ENCODE measurements at places on chromosomes 16 and 17.

- H3K4me1 ChIP-seq: no peaks in the 10 kb centered on the region
- no peaks in the 10 kb centered on the region for H3K27me3 ChIP-seq
- H3K36me3 ChIP-seq: no peaks in the 10 kb centered on the region
- DNase-seq: no peak
- no peak within 1 kb of the TSS for H3K4me3 ChIP-seq
These were observed at the start of gene TAC4 for GRCh38 chr17:49848019-49848473. TAC4 (minus strand) TSS chr17:49848069; CDS start chr17:49848017, 52 bp downstream.

- no peaks in the 10 kb centered on the region for H3K27me3 ChIP-seq
- H3K4me1 ChIP-seq: peaks cover 5% of the 10 kb centered on the region
- H3K4me3 ChIP-seq: no peak overlapping the region
- DNase-seq: no peak
These were observed 33.5 kb upstream of the ARL6IP1 start for GRCh38 chr16:18834864-18835263.

DNA sequence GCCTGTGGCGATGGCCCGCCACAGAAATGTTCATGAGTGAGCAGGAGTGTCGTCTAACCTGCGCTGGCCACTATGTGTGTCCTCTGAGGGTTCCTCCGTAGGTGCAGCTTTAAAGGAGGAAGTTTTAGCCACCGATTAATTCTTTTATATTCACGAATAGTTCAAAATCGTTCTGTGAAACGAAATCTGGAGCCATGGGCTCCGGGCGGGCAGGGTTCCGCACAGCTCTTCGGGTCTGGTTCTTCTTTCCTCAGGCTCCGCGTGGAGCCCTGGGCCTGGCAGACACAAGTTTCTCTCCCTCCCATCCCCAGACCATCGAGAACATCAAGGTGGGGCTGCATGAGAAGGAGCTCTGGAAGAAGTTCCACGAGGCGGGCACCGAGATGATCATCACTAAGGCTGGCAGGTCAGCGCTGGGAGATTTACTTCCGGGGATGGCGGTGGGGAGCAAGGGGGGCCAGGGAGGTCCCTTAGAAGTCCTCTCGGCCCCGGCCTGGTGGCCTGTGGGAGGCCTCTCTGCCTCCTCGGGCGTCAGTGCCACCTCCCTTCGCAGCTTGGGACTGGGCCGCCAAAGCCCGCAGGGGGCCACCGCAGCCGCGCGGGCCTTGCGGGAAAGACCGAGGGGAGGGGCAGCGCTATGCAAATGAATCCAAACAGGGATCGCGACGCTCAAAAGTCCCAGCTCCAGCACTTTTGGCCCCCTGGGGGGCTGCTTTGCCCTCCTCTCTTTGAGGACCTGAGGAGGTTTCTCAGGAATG, 5.2 kb downstream of the TBX4 start:
- no peaks in the 10 kb centered on the region for H3K36me3 ChIP-seq
- H3K4me1 ChIP-seq: peaks cover 14% of the 10 kb centered on the region
- H3K27me3 ChIP-seq: peaks cover 68% of the 10 kb centered on the region
- H3K4me3 ChIP-seq: no peak overlapping the region
- DNase-seq: no peak

- H3K27me3 ChIP-seq: no peaks in the 10 kb centered on the region
- no peaks in the 10 kb centered on the region for H3K4me1 ChIP-seq
- no peak for DNase-seq
- no peaks in the 10 kb centered on the region for H3K36me3 ChIP-seq
These were observed 13.5 kb downstream of the CD300LF start for GRCh38 chr17:74699236-74699635.

DNA sequence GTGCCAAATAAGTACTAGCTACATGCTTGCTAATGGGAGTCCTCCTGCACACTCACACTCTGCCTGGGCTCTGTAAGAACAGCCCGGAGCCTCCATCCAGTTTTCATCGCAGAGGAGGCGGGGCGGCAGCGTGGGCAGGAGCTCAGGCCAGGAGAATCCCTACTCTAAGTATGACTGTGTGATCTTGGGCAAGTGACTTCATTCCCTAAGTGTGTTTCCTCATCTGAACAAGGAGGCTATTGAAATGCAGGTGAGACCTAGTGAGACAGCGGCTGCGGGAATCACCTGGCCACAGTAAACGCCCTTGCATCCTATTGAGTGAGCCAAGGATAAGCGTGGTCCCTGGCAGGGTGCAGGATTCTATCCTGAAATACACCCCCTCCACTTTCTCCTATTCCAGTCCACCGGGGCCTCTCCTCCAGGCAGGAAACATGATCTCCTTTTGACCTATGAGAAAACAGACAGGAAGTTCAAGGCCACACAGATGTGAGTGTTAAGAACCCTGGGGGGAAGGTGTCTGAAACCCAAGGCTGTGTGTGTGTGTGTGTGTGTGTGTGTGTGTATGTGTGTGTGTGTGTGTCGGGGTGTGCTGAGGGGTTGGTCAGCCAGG, 5.2 kb upstream of the RAI1 start:
- no peak overlapping the region for H3K4me3 ChIP-seq
- H3K27me3 ChIP-seq: no peaks in the 10 kb centered on the region
- no peaks in the 10 kb centered on the region for H3K36me3 ChIP-seq

- H3K27me3 ChIP-seq: no peaks in the 10 kb centered on the region
- no peaks in the 10 kb centered on the region for H3K4me1 ChIP-seq
- H3K36me3 ChIP-seq: no peaks in the 10 kb centered on the region
- H3K4me3 ChIP-seq: no peak overlapping the region
These were observed 44.5 kb downstream of the LAT start for GRCh38 chr16:29029168-29029994.

- peaks cover 26% of the 10 kb centered on the region for H3K27me3 ChIP-seq
- no peaks in the 10 kb centered on the region for H3K36me3 ChIP-seq
- peak within 1 kb of the TSS; percentile 100 for H3K4me3 ChIP-seq
These were observed at the start of gene DPH1 for GRCh38 chr17:2029911-2030778. DPH1 (plus strand) TSS chr17:2030153; CDS start chr17:2030170, 17 bp downstream.

DNA sequence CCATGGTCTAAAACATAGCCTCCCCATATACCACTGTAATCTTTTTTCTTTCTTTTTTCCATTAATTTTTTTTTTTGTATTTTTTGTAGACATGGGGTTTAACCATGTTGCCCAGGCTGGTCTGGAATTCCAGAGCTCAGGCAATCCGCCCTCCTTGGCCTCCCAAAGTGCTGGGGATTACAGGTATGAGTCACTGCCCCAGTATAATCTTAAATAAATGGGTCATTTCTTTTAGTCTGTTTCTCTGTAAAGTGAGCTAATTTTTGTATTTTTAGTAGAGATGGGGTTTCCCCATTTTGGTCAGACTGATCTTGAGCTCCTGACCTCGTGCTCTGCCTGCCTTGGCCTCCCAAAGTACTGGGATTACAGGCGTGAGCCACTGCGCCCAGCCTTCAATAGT, 5.7 kb upstream of the NME1 start:
- no peak overlapping the region for H3K4me3 ChIP-seq
- no peak for DNase-seq
- H3K27ac ChIP-seq: no peak overlapping the region
- H3K27me3 ChIP-seq: no peaks in the 10 kb centered on the region

GRCh38 chr16:53785916-53786315, 82.0 kb downstream of the FTO start:
- H3K36me3 ChIP-seq: no peaks in the 10 kb centered on the region
- no peaks in the 10 kb centered on the region for H3K27me3 ChIP-seq
- no peak overlapping the region for H3K4me3 ChIP-seq
- DNase-seq: no peak

GRCh38 chr16:88130681-88131080, 179.4 kb downstream of the BANP start:
- no peak overlapping the region for H3K27ac ChIP-seq
- DNase-seq: no peak
- no peak overlapping the region for H3K4me3 ChIP-seq
- H3K36me3 ChIP-seq: no peaks in the 10 kb centered on the region

DNA sequence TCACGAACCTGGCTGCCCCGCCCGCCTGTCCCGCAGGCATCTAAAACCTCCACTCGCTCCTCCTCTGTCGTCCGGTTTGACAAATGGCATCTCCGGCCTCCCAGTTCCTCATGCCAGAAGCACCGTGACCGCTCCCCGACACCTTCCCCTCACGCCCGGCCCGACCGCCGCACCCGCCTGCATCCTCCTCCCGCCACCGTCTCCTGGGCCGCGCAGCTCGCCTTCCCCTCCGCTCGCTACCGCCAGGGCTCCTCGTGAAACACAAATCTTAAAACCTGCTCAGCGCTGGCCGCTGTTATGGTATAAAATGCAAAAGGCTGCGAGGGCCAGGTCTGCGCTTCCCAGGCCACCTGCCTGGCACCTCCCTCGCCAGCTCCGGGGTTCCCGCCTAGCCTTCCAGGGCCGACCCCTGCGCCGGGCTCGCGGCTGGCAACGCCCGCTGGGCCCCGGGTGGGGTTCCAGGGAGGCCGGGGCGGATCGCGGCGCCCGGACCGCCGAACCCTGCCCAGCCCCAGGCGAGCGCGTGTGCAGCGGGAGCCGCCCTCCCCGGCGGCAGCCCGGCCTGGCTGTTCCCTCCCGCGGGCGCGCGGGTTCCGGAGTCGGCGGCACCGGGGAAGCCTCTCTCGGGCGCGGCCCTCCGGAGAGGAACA, 488 bp downstream of the SPSB3 start:
- no peaks in the 10 kb centered on the region for H3K36me3 ChIP-seq
- no peaks in the 10 kb centered on the region for H3K27me3 ChIP-seq
- H3K27ac ChIP-seq: peak overlapping the region; percentile 88
- peak; percentile 45 for DNase-seq

DNA sequence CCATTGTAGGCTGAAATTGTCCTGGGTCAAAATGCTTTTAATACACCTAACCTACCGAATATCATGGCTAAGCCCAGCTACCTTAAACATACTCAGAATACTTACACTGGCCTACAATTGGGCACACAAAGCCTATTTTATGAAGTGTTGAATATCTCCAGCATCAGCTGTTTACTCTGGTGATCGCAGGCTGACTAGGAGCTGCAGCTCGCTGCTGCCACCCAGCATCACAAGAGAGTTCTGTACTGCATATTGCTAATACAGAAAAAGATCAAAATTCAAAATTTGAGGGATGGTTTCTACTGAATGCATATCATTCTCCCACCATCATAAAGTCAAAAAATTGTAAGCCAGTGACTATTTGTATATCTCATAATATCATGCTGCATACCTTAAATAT, 55.3 kb downstream of the ULK2 start:
- no peaks in the 10 kb centered on the region for H3K36me3 ChIP-seq
- H3K4me1 ChIP-seq: no peaks in the 10 kb centered on the region
- no peak overlapping the region for H3K4me3 ChIP-seq
- no peak for DNase-seq
- no peak overlapping the region for H3K27ac ChIP-seq

DNA sequence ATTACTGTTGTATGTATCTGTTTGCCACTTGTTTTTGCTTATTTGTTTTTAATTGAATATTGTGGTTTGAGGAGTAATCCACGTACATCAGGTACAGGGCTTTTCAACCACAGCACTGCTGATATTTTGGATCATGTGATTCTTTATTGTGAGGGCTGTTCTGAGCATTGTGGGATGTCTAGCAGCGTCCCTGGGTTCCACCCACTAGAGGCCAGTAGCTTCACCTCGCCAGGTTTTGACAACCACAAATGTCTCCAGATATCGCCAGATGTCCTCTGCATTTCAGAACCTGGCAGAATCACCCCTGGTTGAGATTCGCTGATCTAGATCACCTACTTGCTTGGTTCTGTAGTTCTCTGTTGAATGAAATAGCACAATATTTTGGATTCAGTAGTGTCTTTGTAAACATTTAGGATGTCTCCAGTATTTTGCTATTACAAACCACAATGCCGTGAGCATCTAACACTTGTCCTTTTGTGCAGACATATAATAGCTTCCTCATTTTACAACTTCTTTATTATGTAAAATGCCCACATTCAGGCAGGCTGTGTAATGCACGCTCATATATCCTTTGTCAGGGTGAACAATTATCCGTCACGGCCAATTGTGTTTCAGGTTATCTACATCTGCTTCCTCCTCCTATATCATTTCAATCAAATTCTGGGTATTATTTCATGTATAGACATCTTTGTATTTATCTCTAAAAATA, 380.3 kb downstream of the SNX29 start:
- no peak for DNase-seq
- H3K36me3 ChIP-seq: no peaks in the 10 kb centered on the region
- no peaks in the 10 kb centered on the region for H3K4me1 ChIP-seq
- H3K27ac ChIP-seq: no peak overlapping the region

DNA sequence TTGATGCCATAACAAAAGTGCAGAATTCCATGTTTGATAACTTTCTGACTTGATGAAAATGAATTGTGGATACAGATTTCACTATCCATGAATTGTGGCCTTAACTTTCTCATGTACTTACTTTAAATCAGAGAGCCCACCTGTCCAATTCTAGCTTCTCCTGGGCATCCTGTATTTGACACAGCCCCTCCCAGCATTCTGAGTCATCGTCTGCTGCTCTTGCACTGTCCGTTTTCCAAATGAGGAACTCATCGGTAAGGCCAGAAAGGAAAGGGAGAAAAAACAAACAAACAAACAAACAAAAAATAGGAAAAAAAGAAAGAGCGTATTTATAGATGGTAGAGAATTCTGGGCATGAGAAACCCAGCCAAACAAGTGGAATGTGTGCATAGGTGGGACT, 361.6 kb downstream of the WWOX start:
- H3K27ac ChIP-seq: peak overlapping the region; percentile 54
- H3K4me3 ChIP-seq: no peak overlapping the region
- H3K4me1 ChIP-seq: no peaks in the 10 kb centered on the region

GRCh38 chr16:55212791-55213190, 111.2 kb upstream of the IRX6 start:
- H3K36me3 ChIP-seq: no peaks in the 10 kb centered on the region
- H3K27ac ChIP-seq: no peak overlapping the region
- no peak overlapping the region for H3K4me3 ChIP-seq
- no peaks in the 10 kb centered on the region for H3K4me1 ChIP-seq

DNA sequence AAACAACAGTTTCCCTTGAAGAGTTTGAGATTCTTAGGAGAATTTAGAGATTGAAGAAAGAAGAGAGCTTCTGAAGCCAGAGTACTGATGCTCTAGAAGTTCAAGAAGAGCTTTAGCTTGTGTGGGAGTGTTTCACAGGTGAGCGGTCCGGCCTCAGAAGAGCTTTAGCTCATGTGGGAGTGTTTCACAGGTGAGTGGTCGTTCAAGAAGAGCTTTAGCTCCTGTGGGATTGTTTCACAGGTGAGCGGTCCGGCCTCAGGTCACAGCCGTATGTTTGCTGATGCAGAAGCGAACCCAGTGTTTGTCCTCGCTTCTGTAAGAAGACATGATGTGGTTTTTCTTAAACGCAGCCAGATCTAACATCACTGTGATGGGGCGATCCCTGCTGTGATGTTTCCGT, 76.4 kb downstream of the SEC14L1 start:
- no peak overlapping the region for H3K4me3 ChIP-seq
- DNase-seq: no peak
- H3K27ac ChIP-seq: no peak overlapping the region
- peaks cover 15% of the 10 kb centered on the region for H3K36me3 ChIP-seq
- H3K4me1 ChIP-seq: no peaks in the 10 kb centered on the region
- no peaks in the 10 kb centered on the region for H3K27me3 ChIP-seq
